ENCODE measurements at places on chromosomes 3 and 15. TPM values are rescaled to one million over a fixed set of nuclear protein-coding genes. Genes with fewer than 3 reads are reported as not detected.
A peak's percentile ranks its signal among the peaks of the same experiment; 100 is the strongest.

Gene CCR5
- 0.34 TPM for total RNA-seq

Gene SNURF
- total RNA-seq, result 9.8 TPM

Gene HTD2
- total RNA-seq, result 13.0 TPM

Gene PYGO1
- total RNA-seq, result 3.3 TPM

Gene PRR23B
- not detected for total RNA-seq

Gene EFCAB12
- total RNA-seq, result 1.1 TPM

Gene TTC14
- total RNA-seq, result 16.8 TPM

- H3K27ac ChIP-seq, result no peak overlapping the region
- no peaks in the 10 kb centered on the region for H3K36me3 ChIP-seq
- H3K27me3 ChIP-seq, result no peaks in the 10 kb centered on the region
- no peaks in the 10 kb centered on the region for H3K4me1 ChIP-seq
- DNase-seq, result no peak
These were observed 213.0 kb upstream of the FEZF2 start for GRCh38 chr3:62586356-62586755.

- no peaks in the 10 kb centered on the region for H3K27me3 ChIP-seq
- peak; percentile 72 for DNase-seq
- peaks cover 28% of the 10 kb centered on the region for H3K4me1 ChIP-seq
- peak overlapping the region; percentile 78 for H3K4me3 ChIP-seq
- no peaks in the 10 kb centered on the region for H3K36me3 ChIP-seq
These were observed 226.7 kb upstream of the C2CD4B start for GRCh38 chr15:62391641-62392262.

GRCh38 chr3:132605374-132605792, 8.3 kb downstream of the ACKR4 start:
- no peak overlapping the region for H3K4me3 ChIP-seq
- H3K27ac ChIP-seq, result no peak overlapping the region
- H3K36me3 ChIP-seq, result peaks cover 22% of the 10 kb centered on the region
- H3K27me3 ChIP-seq, result no peaks in the 10 kb centered on the region

DNA sequence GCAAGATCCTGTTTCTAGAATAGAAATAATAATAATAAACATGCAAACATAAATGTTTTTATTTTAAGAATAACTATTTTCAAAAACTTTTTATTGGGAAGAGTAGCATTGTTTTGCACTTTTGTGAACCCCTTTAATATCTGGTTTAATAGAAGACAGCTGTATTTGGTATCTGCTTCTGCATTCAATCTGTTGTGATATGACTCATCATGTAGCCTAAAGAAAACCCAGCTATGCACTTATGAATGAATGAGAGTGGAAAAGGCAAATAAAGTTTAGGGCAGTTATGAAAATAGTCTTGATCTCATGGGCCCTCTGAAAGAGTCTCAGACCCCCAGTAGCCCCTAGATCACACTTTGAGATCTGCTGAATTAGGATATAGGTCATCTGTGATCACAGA, 100.4 kb upstream of the PPP2R3A start:
- H3K4me3 ChIP-seq, result no peak overlapping the region
- H3K4me1 ChIP-seq, result no peaks in the 10 kb centered on the region
- no peak for DNase-seq

- H3K4me3 ChIP-seq, result no peak overlapping the region
- no peaks in the 10 kb centered on the region for H3K36me3 ChIP-seq
- no peaks in the 10 kb centered on the region for H3K27me3 ChIP-seq
- DNase-seq, result no peak
These were observed 5.9 kb upstream of the FMN1 start for GRCh38 chr15:33200444-33200843.

GRCh38 chr3:15148614-15149013, 49.7 kb upstream of the RBSN start:
- H3K27ac ChIP-seq, result no peak overlapping the region
- DNase-seq, result no peak
- no peak overlapping the region for H3K4me3 ChIP-seq

- no peaks in the 10 kb centered on the region for H3K27me3 ChIP-seq
- no peak overlapping the region for H3K4me3 ChIP-seq
These were observed 136.4 kb downstream of the ATP8B4 start for GRCh38 chr15:49982584-49982983.

DNA sequence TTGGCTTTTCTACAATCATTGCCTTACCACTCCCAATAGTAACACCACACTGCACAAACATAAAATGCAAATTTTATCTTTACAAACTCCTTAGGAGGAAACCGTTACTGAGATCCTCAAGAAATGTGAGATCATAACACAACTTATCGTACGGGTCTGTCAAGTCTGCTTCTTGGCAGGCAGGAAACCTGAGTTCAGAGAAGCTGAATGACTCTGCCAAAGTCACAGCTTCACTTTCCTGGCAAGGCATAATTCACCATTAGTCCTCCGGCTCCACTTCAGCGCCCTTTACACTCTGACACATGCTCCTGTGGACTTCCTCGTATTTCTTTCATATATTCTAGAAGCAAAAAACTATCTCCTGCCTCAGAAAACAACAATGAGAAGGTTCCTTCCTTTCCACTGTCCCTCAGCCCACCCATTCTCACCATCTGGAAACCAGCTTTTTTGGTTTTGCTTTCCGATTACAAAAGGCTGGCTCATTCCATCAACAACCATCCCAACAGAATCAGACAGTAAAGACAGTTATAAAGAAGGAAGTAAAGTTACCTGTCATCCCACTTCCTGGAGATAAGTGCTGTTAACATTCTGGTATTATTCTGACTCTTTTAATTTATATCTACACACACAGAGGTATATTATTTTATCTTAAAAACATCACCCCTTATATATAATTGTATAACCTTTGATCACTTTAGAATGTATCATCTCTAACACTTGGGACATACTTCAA, 223.4 kb downstream of the STT3B start:
- peak overlapping the region; percentile 1 for H3K4me3 ChIP-seq
- no peaks in the 10 kb centered on the region for H3K27me3 ChIP-seq
- H3K27ac ChIP-seq, result no peak overlapping the region
- DNase-seq, result no peak
- peaks cover 20% of the 10 kb centered on the region for H3K4me1 ChIP-seq
- no peaks in the 10 kb centered on the region for H3K36me3 ChIP-seq

- no peak overlapping the region for H3K27ac ChIP-seq
- no peaks in the 10 kb centered on the region for H3K27me3 ChIP-seq
- H3K4me3 ChIP-seq, result no peak overlapping the region
- H3K4me1 ChIP-seq, result peaks cover 12% of the 10 kb centered on the region
- DNase-seq, result no peak
These were observed 455.7 kb upstream of the THBS1 start for GRCh38 chr15:39125226-39125625.

- DNase-seq, result no peak
- H3K36me3 ChIP-seq, result no peaks in the 10 kb centered on the region
- peak overlapping the region; percentile 42 for H3K27ac ChIP-seq
- H3K4me3 ChIP-seq, result no peak overlapping the region
These were observed 74.5 kb upstream of the TSPAN3 start for GRCh38 chr15:77145370-77145769.

- peak overlapping the region; percentile 93 for H3K4me3 ChIP-seq
- peaks cover 90% of the 10 kb centered on the region for H3K4me1 ChIP-seq
- peaks cover 10% of the 10 kb centered on the region for H3K36me3 ChIP-seq
- H3K27ac ChIP-seq, result peak overlapping the region; percentile 97
- DNase-seq, result no peak
These were observed 448 bp downstream of the PLXNB1 start for GRCh38 chr3:48429317-48429959.

GRCh38 chr3:50345586-50346234, at the start of gene ZMYND10:
Gene ZMYND10 (minus strand): TSS chr3:50345732. CDS start chr3:50345579, 153 bp downstream.
- peaks cover 14% of the 10 kb centered on the region for H3K36me3 ChIP-seq
- DNase-seq, result no peak
- H3K4me3 ChIP-seq, result peak within 1 kb of the TSS; percentile 51
- H3K27me3 ChIP-seq, result no peaks in the 10 kb centered on the region
- H3K4me1 ChIP-seq, result peaks cover 56% of the 10 kb centered on the region
- no peak within 1 kb of the TSS for H3K27ac ChIP-seq

- H3K27ac ChIP-seq, result peak within 1 kb of the TSS; percentile 43
- DNase-seq, result peak; percentile 93
- H3K4me3 ChIP-seq, result peak within 1 kb of the TSS; percentile 49
- H3K36me3 ChIP-seq, result no peaks in the 10 kb centered on the region
- no peaks in the 10 kb centered on the region for H3K27me3 ChIP-seq
These were observed at the start of gene MESP2 for GRCh38 chr15:89776274-89777072. Gene MESP2 (plus strand): TSS chr15:89776332. CDS start chr15:89776358, 26 bp downstream.

DNA sequence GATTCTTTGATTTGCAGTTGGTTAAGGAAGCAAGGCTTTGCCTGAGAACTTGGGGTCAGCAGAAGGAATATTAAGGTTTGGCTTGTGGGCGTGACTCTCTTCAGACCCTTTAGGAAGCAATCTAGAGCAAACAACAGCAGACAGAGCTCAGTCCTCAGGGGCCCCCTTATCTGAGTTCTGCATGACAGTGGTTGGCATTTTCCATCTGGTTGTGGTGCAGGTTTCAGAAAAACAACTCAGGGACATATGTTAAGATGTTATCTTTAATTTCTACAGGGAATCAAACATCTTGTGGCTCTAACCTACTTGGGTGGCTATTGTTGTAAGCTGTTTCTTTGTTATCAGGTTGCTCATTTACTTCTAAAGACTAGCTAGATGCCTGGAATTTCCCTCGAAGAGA, 141.4 kb downstream of the VPS8 start:
- H3K27me3 ChIP-seq, result no peaks in the 10 kb centered on the region
- no peak for DNase-seq
- H3K27ac ChIP-seq, result no peak overlapping the region
- no peaks in the 10 kb centered on the region for H3K4me1 ChIP-seq

- no peak overlapping the region for H3K4me3 ChIP-seq
- peaks cover 59% of the 10 kb centered on the region for H3K36me3 ChIP-seq
- no peak overlapping the region for H3K27ac ChIP-seq
These were observed 46.7 kb downstream of the NIPA2 start for GRCh38 chr15:22885120-22885519.

GRCh38 chr15:52351206-52351908, 55.8 kb upstream of the MYO5C start:
- peaks cover 2% of the 10 kb centered on the region for H3K4me1 ChIP-seq
- peaks cover 50% of the 10 kb centered on the region for H3K36me3 ChIP-seq
- H3K27ac ChIP-seq, result no peak overlapping the region
- H3K27me3 ChIP-seq, result no peaks in the 10 kb centered on the region
- no peak overlapping the region for H3K4me3 ChIP-seq

DNA sequence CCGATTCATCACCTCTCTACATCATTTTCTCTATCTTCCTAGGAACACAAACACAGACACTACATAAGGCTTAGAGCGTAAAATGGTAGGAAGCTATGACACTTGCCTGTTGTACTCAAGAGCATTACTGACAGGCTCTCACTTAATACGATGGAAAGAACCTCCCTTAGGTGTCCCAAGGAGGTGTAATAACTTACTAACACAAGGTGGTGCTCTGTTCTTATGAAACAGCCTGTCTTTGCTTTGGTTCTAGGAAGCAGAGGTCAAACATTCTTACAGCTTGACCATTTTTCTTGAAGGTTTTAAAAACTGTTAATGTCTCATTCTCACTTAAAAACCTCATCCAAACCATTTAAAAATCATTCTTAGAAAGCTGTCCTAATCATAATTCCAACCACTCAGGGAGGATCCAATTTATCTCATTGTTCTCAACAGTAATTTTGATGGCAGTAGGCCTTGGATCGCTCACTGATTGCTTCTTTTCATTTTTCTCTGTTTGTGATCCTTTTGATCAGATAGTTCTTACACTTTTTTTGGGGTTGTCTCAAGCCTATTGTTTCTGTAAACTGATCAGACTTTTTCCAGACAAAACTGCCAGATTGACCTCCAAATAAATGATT, 317.8 kb upstream of the AGTR1 start:
- no peak overlapping the region for H3K27ac ChIP-seq
- no peak for DNase-seq
- H3K4me3 ChIP-seq, result no peak overlapping the region
- H3K4me1 ChIP-seq, result no peaks in the 10 kb centered on the region

DNA sequence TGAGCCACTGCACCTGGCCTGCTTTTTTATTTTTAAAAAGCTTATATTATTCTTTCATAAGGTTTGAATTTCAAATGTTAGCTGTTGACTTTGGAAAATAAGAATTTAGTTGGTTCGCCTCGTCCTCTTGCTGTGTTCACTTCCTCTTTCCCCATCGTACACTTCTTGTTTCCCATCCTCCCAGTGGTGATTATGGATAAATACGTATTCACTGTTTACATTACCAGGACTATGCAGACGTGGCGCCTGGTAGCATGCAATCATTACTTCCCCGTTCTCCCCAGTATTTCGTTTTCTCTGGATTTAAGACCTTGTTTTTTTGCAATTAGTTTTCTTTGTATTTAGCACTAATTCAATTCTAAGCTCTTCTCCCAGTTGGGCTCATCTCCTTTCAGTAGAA, 70.1 kb downstream of the LMLN start:
- no peak overlapping the region for H3K27ac ChIP-seq
- H3K36me3 ChIP-seq, result peaks cover 13% of the 10 kb centered on the region
- no peaks in the 10 kb centered on the region for H3K27me3 ChIP-seq
- no peak overlapping the region for H3K4me3 ChIP-seq
- H3K4me1 ChIP-seq, result no peaks in the 10 kb centered on the region

GRCh38 chr3:139248593-139249255, 95.1 kb upstream of the MRPS22 start:
- no peak overlapping the region for H3K4me3 ChIP-seq
- no peaks in the 10 kb centered on the region for H3K27me3 ChIP-seq
- no peak for DNase-seq

DNA sequence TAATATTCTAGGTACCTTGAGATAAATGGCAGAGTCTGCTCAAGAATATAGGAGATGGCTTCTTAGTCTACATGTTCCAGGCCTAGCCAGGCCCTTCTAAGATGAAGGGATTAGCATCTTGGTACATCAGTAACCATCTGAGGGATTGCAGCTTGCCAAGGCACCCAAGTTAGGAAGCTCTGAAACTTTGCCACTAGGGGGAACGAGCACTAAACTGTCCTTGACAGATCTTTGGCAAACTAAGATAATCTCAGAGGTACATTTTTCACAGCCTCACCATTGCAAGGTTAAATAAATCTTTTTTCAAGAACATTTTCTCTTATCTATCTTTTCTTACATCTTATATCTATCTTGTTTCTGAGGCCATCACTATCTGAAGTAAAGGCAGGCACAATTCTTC, 351.2 kb downstream of the RAP2B start:
- no peak overlapping the region for H3K4me3 ChIP-seq
- DNase-seq, result no peak
- no peak overlapping the region for H3K27ac ChIP-seq
- H3K36me3 ChIP-seq, result no peaks in the 10 kb centered on the region
- no peaks in the 10 kb centered on the region for H3K27me3 ChIP-seq

DNA sequence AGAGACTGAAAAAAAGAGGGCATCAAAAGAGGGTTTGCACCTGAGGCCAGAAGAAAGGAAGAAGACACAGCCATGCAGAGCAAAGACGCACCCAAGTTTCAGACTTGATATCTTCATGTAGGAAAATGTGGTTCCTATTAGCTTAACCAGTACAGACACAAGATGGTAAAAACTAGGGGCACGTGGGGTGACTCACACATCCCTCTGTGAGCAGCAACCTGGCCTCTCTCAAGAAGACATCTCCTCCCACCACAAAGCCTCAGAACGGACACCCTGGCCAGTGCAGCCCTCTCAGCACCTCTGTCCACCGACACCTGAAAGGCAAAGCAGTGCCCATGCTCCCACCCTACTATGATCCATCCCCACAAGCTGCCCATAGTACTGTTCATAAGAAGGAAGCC, 33.3 kb downstream of the GLB1 start:
- DNase-seq, result no peak
- H3K36me3 ChIP-seq, result peaks cover 75% of the 10 kb centered on the region
- H3K27ac ChIP-seq, result no peak overlapping the region

- no peak for DNase-seq
- H3K36me3 ChIP-seq, result no peaks in the 10 kb centered on the region
- H3K27me3 ChIP-seq, result peaks cover 3% of the 10 kb centered on the region
- H3K27ac ChIP-seq, result no peak overlapping the region
- H3K4me1 ChIP-seq, result no peaks in the 10 kb centered on the region
These were observed 176.0 kb downstream of the APBA2 start for GRCh38 chr15:29061746-29062145.
